ENCODE measurements at places on chromosomes 6 and 20.

- DNase-seq: no peak
Observed at GRCh38 chr20:16257021-16257420, 316.2 kb downstream of the KIF16B start.

DNA sequence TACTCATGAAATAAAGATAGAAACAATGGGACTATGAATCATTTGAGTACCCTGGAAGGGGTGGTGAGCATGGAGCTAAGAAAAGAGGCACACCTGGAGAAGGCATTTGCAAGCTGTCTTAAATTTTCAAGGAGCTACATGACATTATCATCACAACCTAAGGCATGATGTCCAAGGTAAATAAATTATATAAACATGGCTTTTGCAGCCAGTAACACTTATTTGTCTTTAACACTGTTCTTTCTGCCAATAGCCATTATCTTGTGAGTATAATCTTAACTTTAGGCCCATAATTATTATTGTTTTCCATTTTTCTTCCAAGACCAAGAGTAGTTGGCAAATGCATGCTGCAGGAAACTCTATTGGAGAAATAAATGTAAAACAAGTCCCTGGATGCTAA is 63.7 kb downstream of the ALDH5A1 start:
- DNase-seq: no peak

DNA sequence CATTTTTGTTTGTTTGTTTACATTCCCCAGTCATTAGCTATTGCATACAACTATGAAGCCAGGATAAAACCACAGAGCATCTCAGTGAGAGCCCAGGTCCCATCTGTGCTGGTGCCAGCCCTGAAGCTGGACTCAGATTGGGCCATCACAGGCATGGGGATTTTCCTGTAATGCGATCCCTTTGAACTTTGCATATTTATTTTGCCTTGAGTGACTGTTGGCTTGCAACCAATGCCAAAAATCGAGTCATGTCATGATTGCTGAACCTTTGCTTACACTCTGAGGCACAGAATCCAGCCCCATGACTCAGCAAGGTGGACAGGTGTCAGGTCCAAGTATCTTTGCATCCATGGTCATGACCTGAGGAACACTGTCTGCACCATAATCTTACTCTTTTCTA is 46.2 kb upstream of the GGTLC1 start:
- DNase-seq: no peak

GRCh38 chr6:31669676-31670075 is at the start of gene LY6G5B:
Gene LY6G5B (plus strand): TSS chr6:31669976. CDS start chr6:31670951, 975 bp downstream.
- no peak for DNase-seq

GRCh38 chr6:1208876-1209275 is 103.0 kb upstream of the FOXQ1 start:
- DNase-seq: no peak

- no peak for DNase-seq
Observed at GRCh38 chr6:27133281-27134227, 113.9 kb upstream of the PRSS16 start.

- DNase-seq: no peak
Observed at GRCh38 chr6:56842686-56843475, 112.0 kb upstream of the BEND6 start.

GRCh38 chr20:38870733-38871559 is 55.3 kb upstream of the FAM83D start:
- DNase-seq: no peak

GRCh38 chr20:17969884-17970409 is 1.1 kb downstream of the MGME1 start:
- DNase-seq: no peak

DNA sequence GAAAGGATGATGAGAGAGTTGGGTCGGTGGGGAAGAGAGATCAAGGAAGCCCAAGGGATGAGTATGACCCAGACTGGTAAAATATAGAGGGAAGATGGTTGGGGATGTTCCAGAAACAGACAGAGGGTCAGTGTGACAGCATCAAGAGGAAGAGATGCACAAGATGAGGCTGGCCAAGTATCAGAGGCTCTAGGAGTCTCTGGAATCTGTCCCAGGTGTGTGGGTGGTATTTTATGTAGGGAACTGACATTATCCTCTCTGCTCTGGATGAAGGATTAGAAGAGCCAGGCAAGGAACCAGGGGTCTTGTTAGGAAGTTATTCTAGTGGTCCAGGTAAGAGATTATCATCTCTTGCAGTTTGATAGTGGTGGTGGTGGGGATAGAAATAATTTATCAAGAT is 3.6 kb downstream of the PAK5 start:
- no peak for DNase-seq

GRCh38 chr6:111410371-111410770 is 72.6 kb downstream of the REV3L start:
- DNase-seq: no peak

GRCh38 chr6:8904754-8905153 is 469.4 kb upstream of the SLC35B3 start:
- DNase-seq: no peak

GRCh38 chr6:45577836-45578504 is 200.2 kb upstream of the SUPT3H start:
- DNase-seq: no peak

DNA sequence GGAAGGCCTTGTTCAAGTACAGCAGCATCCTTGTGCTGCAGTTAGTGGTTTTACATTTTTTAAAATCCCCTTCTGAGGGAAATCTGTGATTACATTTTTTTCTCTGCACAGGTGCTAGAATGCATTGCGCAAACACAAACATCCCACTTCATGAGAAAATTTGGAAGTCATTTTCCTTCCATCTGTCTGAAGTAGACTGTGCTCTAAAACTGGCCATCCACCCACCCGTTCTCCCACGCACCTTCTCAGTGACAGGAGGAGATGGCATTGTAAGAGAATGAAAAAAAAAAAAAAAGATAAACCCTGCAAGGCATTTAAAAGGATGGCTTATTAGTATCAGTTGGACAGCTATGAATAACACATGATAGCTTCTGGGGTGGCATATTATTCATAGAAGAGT is 65.0 kb downstream of the SOBP start:
- no peak for DNase-seq

DNA sequence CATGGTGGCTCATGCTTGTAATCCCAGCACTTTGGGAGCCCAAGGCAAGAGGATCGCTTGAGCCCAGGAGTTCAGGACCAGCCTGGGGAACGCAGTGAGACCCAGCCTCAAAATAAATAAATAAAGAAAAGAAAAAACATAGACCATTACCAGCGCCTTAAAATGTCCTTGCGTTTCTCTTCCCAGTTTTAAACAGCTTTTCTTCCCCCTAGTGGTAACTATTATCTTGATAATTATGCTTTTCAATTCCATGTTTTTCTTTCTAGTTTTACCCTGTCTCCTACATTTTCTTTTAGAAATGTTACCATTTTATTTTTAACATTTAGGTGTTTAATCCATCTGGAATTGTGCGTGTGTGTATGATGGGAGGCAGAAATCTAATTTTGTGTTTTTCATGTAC is 24.4 kb downstream of the DNAH8 start:
- DNase-seq: no peak

- no peak for DNase-seq
Observed at GRCh38 chr6:16802071-16802470, 40.8 kb upstream of the ATXN1 start.

DNA sequence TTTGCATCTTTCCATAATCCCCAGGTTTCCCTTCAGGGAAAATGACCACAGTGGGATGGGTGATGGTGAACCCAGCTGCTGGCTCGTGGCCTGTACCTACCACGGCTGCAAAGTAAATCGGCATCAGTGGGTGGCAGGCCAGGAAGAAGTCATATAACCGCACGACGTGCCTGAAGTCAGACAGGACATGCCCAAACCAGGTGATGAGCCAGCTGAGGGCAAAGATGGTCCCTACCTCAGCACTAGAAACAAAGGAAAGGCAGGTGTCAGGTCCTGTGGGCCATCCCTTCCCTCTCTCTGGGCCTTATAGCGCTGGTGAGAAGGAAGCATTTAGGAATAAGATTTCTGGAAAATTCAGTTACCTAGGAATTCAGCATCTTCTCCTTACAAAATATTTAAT is 22.2 kb downstream of the TBC1D20 start:
- no peak for DNase-seq

- no peak for DNase-seq
Observed at GRCh38 chr6:530425-530824, 126.5 kb downstream of the HUS1B start.

GRCh38 chr6:10237298-10238038 is 177.4 kb downstream of the TFAP2A start:
- no peak for DNase-seq

DNA sequence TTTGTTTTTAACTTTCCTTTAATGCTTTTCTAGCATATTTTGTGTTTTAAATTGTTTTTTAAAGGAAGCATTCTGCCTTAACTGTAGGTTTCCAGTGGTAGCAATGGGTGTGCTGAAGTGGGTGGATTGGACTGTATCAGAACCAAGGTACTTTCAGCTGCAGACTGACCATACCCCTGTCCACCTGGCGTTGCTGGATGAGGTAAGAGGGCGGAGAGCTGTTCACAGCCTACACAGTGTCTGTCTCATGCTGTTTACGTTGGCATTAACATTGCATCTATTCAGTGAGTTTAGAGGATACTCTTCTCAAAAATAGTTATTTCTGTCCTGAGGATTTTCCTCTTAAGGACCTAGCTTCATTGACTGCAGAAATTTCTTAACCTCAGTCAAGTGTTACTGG is 11.9 kb downstream of the NELFCD start:
- no peak for DNase-seq

DNA sequence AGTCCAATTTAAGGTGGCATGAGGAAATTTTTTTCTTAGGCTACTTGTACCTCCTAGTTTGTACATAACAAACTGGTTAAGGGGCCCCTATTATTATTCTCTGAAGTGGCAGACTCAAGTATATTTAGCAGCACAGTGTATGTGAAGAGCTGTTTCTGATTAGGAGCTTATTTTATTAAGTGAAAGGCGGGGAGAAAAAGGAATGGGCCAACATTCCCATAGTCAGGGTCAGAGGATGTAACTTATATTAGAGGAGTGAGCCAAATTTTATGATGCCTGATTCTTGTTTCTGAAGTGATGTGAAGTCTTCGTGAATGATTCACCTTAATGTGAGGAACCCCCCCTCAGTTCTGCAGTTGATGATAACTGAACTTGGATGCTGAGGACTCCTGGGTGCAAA is 2.8 kb downstream of the HECA start:
- DNase-seq: no peak

DNA sequence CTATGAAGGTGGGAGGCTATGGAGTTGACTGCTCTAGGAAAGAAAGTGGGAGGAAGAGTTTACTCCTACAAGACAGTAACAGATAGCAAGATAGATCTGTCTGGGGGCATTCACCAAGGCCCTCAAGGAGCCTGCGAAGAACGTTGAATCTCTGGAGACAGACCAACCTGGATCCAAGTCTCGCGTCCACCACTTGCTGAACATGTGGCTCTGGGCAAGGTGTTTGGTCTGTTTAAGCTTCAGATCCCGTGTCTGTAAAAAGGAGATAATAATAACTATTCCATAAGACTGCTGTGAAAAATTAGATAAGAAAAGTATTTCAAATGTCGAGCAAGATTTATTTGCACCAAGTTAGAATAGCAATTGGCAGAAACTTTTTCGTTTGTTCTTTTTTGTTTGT is 8.1 kb upstream of the EEF1A1 start:
- no peak for DNase-seq

- no peak for DNase-seq
Observed at GRCh38 chr6:112760831-112761230, 413.7 kb downstream of the RFPL4B start.

- no peak for DNase-seq
Observed at GRCh38 chr20:10468340-10468845, 33.3 kb downstream of the SLX4IP start.

GRCh38 chr6:45376310-45377042 is 1.3 kb downstream of the SUPT3H start:
- DNase-seq: no peak

DNA sequence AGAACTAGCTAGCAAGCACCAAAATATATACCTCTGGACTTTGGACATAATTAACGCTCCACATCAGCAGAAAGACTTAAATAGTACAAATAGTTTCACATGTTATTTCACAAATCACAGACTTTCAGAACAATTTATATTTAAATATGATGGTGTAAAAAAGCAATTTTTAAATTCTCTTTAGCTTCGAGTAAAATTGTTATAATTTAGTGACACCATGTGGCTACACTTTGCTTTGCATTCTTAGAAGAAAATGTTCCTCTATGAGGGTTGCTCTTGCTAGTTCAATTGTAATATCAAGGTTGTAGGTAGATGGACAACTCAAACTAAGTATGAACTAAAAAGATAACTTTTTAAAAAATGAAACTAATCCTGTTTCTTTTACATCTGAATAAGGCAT is 69.0 kb downstream of the BTBD9 start:
- no peak for DNase-seq

- no peak for DNase-seq
Observed at GRCh38 chr6:37897321-37897720, 77.8 kb downstream of the ZFAND3 start.

GRCh38 chr6:67285770-67286495 is 1349.1 kb upstream of the ADGRB3 start:
- no peak for DNase-seq

GRCh38 chr6:16836144-16836981 is 75.1 kb upstream of the ATXN1 start:
- no peak for DNase-seq

DNA sequence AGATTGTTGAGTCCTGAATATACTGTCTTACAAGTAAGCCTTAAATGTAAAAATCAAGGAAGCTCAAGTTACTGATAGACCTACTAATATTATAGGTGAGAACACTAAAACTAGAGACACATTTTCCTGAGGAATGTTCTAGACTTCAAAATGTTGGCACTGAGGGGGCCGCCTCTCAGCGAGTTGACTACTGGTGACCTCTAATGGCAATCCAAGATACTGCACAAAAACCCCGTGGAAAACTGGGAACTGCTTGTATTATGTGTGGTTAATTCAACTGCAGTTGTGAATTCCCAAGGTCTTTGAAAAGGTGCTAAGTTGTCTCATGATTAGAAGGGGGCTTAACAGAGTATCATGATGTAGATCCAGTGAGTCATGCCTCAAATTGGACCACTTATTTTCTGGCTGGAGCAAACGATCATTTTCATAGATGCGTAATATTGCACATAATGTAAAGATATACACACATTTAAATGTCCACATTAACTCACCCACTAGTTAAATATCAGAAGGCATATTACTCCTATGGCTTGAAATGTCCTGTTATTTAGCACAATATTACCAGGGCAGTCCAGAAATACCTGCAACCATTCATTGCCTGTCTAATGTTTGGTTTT is 336.2 kb downstream of the FOXA2 start:
- no peak for DNase-seq

DNA sequence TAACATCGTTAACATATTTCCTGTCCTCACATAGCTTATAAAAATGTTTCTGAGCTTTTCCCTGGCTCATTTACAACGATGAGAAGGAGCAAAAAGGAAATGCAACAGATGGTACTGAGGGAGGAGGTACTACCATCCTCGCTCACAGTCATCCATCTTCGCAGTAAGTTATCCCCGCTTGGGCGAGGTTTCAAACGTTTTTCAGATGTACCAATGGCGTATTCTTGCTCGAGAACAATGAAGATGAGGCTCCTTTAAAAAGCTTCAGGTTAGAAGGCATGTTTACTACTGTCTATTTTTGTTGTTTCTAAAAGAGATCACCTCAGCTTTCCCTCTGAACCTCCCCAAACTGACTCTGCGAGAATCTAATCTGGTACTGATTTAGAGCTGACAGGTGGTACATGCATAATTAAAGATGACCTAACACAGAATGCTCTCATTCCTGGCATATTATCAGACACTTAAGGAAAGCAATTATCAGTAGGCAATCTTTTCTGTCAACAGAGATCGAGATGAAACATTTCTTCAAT is 178.7 kb downstream of the GJA10 start:
- DNase-seq: no peak
